CD4-positive, alpha-beta T cell treated with Interleukin-6 at 100 ng/mL for 8 hours (primary cell): ENCODE measurements at places on chromosomes 11 and 22.

DNA sequence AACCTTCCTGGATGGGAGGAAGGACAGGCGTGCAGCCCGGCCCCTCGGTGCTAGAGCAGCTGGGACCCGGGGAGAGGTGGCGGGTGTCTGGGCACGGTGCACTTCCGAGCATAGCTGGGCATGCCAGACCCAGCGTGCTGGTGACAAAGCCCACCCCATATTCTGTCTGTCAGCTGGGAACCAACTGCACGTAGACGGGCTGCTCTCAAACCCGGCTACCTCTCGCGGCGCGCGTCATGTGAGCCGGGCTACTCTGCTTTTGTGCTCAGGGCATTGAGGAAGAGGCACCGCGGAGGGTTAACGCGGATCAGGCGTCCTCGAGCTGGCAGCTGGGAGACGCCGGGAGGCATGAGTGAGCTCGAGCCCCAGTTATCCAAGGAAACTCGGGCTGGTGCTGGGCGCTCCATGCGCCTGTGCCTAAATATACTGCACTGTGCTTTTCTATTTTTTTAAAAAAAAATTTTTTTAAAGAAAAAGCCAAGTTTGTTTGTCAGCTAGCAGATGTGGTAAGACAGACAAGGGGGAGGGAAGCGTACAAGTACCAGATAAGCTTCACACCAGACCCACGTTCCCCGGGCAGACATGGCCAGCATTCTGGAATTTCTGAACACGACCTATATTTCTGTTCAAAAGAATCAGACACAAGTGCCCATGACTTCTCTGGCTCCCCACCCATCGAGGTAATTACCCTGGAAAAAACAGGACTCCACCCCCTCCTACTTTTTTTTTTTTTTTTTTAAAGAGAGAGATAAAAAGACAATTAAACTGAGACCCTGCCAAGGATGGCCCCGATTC lies 425.6 kb downstream of the SHANK2 start:
- DNase-seq, result no peak

- DNase-seq, result no peak
These were observed 122.3 kb downstream of the RCN1 start for GRCh38 chr11:32213223-32213622.

GRCh38 chr11:111557425-111558111 lies 17.0 kb downstream of the LAYN start:
- DNase-seq, result no peak

DNA sequence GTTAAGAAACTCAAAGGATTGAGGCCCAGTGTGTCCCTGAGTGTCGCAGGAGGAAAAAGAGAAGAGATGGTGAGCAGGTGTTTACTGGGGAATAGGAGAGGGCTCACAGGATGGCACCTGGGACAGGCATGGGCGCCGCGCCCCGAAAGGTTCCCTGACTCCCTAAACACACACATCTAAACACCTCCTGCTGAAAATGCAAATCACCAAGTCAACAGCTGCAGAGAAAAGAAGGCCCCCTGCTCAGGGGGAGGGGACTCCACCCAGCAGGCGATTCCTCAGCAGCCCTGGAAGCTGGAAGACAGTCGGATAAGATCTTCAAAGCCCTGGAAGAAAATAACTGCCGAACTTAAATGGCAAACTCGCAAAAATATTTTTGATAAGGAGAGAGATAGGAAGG lies 377.2 kb downstream of the BRD1 start:
- no peak for DNase-seq

GRCh38 chr11:109894242-109894641 lies 198.9 kb upstream of the ZC3H12C start:
- no peak for DNase-seq

GRCh38 chr11:79570104-79570503 lies 129.3 kb upstream of the TENM4 start:
- no peak for DNase-seq

DNA sequence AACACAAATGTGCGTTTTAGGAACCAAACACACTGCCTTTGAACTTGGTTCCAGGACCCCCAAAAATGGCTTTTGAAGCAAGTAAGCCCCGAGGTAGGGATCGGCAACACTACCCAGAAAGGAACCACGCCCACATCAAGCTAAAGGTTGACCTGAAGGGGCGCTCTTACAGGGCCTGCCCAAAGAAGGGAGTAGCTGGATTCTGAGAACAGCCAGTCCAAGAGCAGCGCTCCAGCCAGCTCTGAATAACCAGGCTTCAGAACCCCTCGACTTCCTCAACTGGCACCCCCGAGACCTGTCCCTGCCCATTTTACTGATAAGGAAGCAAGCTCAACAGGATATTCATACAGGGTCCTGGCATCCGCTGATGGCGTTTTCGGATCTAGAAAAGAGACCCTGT lies 18.9 kb upstream of the MOB2 start:
- no peak for DNase-seq

- DNase-seq, result no peak
These were observed 25.9 kb downstream of the MOV10L1 start for GRCh38 chr22:50115693-50116092.

DNA sequence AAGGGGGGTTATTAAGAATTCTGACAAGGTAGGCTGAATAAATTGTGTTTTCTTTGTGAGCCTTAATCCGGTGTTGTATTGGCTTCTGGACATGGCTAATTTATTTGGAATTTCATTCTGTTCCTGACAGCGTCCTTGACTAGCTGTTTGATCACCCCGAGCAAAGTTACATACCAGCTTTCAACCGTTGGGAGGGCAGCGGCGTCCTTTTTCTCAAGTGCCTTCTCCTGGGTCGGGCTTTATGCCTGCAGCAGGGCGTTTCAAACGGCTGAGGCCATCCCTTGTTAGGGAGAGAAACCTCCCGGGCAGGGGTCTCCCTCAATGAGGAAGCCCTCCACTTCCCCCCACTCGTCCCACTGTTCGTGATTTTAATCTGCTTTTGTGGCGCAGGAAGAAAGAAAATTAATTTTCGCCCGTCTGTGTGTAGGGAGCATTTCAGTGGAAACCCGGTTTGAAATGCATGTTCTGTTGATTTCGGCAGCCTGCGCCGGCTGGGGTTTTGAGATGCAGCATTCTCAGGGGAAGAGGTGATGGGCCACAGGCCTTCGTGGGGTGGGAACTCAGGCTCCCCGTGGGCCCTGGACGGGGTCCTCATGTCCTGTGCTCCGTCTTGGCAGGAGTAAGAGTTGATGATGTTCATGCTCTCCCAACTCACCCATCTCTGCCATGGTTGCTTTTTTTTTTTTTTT lies 2.9 kb upstream of the SMIM38 start:
- no peak for DNase-seq

- no peak for DNase-seq
These were observed 147.5 kb downstream of the TMEM135 start for GRCh38 chr11:87185228-87185627.

DNA sequence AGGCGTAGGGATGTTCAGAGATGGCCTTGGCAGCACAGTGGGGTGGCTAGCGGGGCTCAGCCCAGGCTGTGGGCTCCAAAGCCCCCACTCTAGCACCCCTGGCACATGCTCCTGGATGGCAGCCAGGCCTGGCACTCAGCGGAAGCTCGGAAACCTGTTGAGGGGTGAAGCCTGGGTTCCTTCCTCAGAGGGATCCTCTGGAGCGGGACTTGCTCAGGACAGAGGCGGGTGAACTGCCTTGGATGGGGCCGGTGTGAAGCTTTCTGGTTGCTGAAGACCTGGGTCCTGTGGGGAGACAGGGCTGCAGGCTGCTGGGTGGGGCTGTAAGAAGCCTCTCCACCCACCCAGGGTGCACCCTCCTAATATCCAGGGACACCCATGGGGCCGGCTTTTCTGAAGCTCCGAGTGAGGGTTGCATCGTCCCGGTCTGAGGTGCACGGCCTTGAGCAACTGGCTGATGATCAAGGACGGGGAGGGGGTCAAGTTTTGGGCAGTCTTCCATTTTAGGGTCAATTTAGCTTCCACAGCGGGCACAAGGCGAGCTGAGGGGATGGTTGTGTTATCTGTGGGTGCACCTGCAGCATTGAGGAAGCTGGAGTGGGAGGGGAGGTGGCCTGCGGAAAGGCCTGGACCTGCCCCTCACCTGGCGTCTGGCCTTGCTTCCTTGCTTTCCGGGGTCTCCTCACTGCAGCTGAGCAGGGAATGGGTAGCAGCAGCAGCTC lies 5.2 kb downstream of the MRGPRE start:
- no peak for DNase-seq

- DNase-seq, result no peak
These were observed 14.2 kb upstream of the NTM start for GRCh38 chr11:131356206-131356605.

DNA sequence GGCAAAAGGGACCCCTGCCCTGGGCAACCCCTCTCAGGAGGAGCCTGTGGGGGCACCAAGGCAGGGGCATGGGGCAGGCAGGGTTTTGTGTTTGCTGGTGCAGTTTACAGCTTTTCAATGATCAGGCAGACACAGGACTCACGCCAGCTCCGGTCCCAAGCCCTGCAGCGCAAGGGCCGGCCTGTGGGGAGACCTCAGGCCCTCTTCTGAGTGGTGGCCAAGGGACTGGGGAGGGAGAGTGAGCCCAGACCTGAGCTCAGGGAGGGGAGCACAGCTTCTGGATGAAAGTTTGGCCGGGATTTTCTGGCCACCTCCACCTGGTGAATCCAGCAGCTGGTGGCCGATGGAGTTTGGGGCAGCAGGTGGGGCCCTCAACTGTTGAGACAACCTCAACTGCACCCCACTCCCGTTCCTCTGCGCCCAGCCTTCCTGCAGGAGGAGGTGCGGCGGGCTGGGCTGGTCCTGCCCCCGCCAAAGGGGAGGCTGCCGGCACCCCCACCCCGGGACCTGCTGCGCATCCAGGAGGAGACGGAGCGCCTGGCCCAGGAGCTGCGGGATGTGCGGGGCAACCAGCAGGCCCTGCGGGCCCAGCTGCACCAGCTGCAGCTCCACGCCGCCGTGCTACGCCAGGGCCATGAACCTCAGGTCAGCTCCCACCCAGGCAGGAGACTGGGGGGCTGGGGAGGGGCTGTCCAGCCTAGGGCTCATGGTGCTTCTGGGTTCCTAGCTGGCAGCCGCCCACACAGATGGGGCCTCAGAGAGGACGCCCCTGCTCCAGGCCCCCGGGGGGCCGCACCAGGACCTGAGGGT lies 3.6 kb downstream of the TCIRG1 start:
- DNase-seq, result no peak

DNA sequence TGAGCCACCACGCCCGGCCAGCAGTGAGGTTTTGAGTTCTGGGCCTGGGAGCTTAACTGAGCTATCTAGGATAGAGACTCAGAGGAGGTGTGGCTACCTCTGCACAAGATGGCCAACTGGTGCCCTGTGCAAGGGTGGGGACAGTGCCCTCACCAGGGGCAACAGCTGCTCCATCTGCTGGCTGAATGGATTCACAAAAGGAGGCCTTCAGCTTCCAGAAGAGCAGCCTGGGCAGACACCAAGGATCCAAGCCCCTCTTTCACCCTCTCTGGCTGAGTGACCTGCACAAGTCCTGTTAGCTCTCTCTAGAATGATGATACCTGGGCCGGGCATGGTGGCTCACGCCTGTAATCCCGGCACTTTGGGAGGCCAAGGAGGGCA lies 33.5 kb upstream of the BAIAP2L2 start:
- no peak for DNase-seq

DNA sequence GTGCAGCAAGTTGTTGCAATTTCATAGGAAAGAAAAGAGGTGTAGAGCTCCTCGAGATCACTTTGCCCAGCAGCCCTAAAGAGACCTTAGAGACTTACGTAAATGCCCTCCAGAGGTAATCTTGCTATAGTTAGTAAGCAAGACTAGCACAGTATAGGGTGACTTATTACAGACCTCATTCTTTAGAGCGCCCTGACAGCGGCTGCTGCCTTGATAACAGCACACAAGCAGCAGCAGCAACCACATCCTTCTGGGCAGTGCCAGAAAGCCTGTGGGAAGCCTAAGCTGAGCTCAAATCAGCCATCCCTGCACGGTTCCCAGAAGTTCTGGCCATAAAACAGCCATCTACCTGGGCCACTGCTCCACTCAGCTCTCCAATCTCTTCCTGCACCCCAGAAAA lies 22.6 kb upstream of the OR56B1 start:
- no peak for DNase-seq

GRCh38 chr11:65968600-65969482 lies 7.3 kb downstream of the SART1 start:
- no peak for DNase-seq

GRCh38 chr11:60930394-60930793 lies 6.1 kb downstream of the TMEM132A start:
- DNase-seq, result no peak

GRCh38 chr11:21564833-21565682 lies 627.8 kb upstream of the ANO5 start:
- DNase-seq, result no peak

- DNase-seq, result no peak
These were observed 60.3 kb downstream of the APOL3 start for GRCh38 chr22:36100134-36100824.

DNA sequence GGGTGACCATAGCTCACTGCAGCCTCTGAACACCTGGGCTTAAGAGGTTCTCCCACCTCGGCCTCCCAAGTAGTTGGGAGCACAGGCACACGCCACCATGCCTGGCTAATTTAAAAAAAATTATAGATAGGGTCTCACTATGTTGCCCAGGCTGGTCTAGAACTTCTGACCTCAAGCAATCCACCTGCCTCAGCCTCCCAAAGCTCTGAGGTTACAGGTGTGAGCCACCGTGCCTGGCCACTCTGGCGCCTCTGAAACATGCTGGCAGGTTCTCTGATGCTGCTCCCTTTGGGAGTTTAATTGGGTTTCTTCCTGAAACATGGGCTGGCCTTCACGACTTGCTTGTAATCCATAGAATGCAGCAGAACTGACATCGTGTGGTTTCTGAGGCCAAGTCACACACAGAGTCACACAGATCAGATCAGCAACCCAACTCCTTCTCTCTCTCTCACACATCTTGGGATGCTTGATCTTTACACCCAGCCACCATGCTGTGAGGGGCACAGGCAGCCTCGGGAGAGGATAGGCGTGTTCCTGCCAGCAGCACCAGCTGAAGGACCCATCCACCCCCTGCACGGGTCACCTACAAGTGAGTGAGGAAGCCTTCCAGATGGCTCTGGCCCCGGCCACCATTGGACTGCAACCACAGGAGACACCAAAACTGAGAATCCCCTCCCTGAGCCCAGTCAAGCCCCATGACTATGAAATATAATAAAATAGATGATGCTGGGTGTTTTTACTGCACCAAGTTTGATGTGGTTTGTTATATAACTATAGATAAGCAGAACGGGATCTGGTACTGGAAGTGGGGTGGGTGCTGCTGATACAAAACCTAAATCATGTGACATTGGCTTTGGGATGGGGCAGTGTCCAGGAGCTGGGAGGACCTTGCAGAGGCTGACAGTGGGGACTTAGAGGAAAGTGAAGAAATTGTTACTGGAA lies 3.1 kb upstream of the GSC2 start:
- no peak for DNase-seq

- no peak for DNase-seq
These were observed 21.8 kb downstream of the PIK3C2A start for GRCh38 chr11:17185938-17186337.

GRCh38 chr11:117037279-117037974 lies 60.8 kb downstream of the SIK3 start:
- DNase-seq, result peak; percentile 24

GRCh38 chr22:35688913-35689675 lies 28.6 kb upstream of the APOL5 start:
- no peak for DNase-seq

DNA sequence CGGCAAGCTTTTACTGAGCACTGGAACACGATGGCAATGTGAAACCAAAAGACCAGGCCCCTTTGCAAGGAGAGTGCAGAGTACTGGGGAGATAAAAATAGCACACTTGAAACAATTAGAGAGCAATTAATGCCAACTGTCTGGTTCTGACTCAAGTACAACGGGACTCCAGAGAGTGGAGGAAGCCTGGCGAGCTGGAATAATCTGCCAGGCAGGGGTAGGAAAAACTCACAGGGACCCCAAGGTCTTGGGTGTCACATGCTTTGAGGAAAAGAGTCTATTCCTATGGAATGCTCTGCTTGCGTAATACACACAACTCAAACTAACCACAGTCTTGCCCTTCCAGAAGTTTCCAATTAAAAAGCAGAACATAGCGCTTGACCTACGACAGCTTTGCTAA lies 113.0 kb upstream of the CLMP start:
- no peak for DNase-seq
